ENCODE measurements at places on chromosomes 12 and 14. TPM values are rescaled to one million over a fixed set of nuclear protein-coding genes. Genes with fewer than 3 reads are reported as not detected.

KRT83 gene
- total RNA-seq: not detected

POTEM gene
- total RNA-seq: not detected

CYP46A1 gene
- 0.16 TPM for total RNA-seq

ZBTB42 gene
- total RNA-seq: 1.3 TPM

DNA sequence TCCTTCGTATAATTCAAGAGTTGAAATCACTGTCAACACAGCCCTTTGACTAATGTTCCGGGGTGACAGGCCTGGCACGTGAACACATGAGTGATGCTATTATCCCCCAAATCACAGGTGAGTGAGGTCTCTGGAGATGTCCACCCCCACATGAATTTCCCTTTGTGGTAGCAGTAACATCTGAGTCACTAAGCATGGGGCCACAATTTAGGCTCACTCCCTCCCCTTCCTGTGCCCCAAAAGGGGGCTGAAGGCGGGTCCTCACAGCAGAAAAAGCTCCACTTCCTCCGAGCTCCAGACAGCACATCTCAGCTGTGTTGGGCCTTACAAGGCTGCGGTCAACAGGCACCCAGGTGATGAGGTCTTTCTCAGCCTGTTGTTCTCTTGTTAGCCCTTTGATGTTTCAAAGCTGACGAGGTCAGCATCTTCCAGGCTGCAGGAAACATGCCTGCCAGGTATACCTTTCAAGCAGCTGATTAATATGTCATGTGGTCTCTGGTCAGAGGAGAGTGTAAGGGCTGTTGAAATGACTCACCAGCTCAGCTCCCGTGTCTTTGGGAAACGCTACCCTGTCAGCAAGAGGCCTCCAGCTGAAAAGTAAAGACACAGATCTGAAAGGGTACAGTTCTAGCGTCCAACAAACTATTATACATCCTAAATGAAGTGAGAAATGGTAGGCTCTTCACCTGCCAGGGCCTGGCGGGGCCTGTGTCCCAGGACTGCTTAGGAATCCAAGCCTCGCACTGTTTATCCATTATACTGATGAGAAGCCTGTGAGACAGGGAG, 107.3 kb downstream of the ZFP36L1 start:
- peak; percentile 92 for DNase-seq

DNA sequence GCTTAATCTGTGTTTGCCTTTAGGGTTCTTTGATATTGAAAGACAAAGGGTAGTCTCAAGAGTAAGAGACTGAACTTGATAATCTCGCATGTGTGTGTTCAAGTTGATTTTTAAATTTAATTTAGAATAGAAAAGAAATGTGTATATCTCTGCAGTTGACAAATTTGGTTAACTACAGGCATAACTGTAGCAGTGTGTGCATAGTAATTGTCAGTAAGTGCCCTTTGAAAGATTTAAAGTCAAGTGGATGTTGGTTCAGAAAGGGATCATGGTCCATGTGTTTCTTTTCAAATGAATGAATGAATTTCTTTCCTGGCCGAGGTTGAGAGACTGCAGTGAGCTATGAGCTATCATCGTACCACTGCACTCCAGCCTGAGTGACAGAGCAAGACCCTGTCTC, 49.9 kb upstream of the DYRK2 start:
- DNase-seq: no peak

DNA sequence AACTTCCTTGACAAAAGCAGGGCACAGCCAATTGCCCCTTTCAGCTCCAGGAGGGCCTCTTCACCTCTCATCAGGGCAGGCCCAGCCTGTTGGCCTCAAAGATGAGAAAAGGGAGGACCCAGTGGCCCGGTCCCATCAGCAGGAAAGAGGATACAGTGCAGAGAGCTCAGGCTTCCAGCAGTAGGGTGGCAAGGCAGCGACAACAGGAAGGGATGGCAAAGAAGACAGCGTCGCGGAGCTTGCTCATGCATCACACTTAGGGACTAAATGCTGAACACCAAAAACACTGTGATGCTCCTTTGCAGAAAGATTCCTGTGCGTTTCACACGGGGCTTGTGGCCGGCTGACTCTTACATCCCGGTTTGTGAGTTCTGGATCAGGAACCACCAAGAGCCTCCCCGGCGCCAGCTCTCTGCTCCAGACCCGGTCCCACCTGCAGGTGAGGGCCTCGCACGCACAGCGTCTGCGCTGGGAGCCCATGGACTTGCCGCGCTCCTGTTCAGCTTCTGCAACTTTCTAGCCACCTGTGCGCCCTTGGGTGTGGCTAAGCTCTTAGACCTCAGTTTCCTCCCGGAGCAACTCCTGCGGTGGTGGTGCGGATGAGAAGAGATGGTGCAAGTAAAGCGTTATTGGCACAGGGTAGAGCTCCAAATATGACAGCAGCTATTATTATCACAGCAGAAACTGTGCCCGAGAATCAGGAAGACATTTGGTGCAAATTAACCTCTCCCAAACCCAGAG, 15.3 kb upstream of the BCL7A start:
- no peak for DNase-seq

- DNase-seq: no peak
Observed at GRCh38 chr14:29999013-29999539, 71.4 kb upstream of the PRKD1 start.

DNA sequence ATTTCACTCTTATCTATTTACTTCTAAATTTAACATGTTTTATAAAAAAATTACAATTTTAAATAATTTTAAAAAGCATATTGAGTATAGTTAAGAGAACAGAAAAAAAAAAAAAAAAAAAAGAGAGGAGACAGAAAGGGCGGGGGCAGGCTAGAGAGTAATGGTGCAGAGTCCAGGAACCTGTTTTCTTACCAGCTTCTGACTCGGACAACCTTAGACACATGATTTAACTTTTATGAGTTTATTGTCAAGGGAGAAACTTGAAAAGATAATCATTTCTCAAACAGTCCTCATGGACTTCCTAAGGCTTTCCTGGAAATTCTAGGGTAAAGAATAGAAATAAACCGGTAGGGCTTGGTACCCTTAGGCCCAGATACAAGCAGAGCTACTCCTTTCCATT, 84.3 kb downstream of the RPS6KA5 start:
- no peak for DNase-seq

GRCh38 chr12:20436316-20436715, 68.0 kb downstream of the PDE3A start:
- DNase-seq: no peak

DNA sequence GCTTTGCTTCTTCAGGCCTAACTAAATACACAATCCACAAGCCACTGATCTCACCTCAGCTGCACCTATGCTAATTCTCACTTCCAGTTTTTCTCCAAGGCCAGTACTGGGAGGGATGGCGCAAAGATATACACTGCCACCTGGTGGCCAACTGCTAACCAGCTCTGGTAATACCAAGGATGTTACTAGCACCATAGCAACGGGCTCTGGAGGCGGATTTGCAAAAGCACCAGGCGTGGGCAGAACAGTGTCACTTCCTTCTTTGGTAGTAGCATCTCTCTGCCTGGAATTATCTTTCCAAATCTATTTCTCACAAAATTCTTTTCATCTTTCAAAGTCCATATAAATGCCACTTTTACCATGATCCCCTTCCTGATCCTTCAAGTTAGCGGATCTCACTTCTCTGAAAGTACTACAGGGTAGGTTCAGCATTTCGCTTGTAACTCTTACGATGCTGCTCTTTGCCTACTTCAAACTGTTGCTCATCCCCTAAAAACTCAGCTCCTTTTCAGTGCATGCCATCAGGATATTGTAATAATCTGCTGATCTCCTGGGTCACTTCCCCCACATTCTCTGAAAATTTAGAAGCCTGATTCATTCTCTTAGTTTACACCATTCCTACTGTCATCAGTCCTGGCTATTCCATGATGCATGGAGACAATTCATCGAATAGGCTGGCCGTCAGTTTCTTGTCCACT, 37.1 kb upstream of the FOXJ2 start:
- DNase-seq: peak; percentile 96
